ENCODE measurements at places on chromosomes 7 and 10. TPM values are rescaled to one million over a fixed set of nuclear protein-coding genes. Genes with fewer than 3 reads are reported as not detected.

DNA sequence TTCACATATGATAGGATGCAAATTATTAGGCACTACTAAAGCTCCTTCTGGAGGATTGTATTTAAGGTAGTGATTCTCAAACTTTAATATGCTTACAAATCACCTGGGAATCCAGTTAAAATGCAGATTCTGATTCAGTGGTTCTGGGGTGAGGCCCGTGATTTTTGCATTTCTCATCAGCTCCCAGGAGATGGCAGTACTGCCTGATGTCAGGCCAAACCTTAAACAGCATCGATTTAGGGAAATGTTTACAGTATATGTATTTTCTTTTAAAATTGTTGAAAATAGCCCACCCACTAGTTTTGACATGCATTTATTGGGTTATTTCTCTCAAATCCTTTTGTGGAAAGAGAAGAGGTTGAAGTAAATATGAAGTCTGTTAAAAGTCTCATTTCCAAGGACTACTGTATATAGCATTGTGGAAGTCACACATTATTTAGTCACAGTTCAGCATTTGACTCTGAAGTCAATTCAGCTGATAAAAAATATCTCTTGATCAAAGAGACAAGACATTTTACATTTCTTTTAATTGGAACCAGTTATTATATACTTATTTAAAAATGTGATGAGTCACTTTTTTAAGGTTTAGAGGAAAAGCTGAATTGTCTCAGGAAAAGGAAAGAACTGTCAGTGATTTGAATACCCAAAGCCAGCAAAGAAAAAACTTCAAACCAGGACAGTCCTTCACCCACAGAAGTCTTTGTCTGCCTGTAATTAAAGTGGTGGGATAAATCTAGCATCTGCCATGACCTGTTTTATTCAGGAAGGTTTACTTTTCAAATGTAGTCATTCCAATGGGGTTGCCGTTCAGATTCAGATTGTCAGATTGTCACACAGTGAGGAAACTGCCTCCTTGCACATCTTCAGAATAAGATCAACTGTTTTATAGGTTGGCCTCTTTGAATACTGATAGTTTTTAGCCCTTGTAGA, 21.1 kb upstream of the HBP1 start:
- no peak for DNase-seq

GRCh38 chr10:79207726-79208125, 139.0 kb downstream of the ZMIZ1 start:
- no peak for DNase-seq

Gene MRPS16
- 40.6 TPM for total RNA-seq

Gene PNLIPRP3
- not detected for total RNA-seq

Gene ZNF716
- total RNA-seq: not detected
